ENCODE measurements at places on chromosomes 3 and 15.

DNA sequence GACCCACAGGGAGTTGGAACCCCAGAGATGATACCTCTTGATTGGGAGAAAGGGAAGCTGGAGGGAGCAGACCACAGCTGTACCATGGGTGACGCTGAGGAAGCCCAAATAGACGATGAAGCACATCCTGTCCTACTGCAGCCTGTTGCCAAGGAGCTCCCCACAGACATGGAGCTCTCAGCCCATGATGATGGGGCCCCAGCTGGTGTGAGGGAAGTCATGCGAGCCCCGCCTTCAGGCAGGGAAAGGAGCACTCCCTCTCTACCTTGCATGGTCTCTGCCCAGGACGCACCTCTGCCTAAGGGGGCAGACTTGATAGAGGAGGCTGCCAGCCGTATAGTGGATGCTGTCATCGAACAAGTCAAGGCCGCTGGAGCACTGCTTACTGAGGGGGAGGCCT is 201.1 kb downstream of the AKAP13 start:
- H3K27me3 ChIP-seq = no peaks in the 10 kb centered on the region
- peak overlapping the region; percentile 89 for H3K4me3 ChIP-seq
- H3K4me1 ChIP-seq = peaks cover 70% of the 10 kb centered on the region
- no peak for DNase-seq
- no peaks in the 10 kb centered on the region for H3K36me3 ChIP-seq

GRCh38 chr3:126752303-126753190 is 48.5 kb downstream of the CHCHD6 start:
- no peaks in the 10 kb centered on the region for H3K27me3 ChIP-seq
- H3K36me3 ChIP-seq = no peaks in the 10 kb centered on the region
- H3K27ac ChIP-seq = no peak overlapping the region
- no peak overlapping the region for H3K4me3 ChIP-seq
- peaks cover 15% of the 10 kb centered on the region for H3K4me1 ChIP-seq

GRCh38 chr3:187369089-187369447 is 883 bp downstream of the RTP4 start:
- no peak for DNase-seq
- peaks cover 19% of the 10 kb centered on the region for H3K36me3 ChIP-seq
- H3K27me3 ChIP-seq = no peaks in the 10 kb centered on the region
- peak overlapping the region; percentile 85 for H3K4me3 ChIP-seq

- H3K27me3 ChIP-seq = no peaks in the 10 kb centered on the region
- DNase-seq = no peak
- H3K27ac ChIP-seq = no peak overlapping the region
- no peaks in the 10 kb centered on the region for H3K4me1 ChIP-seq
- H3K36me3 ChIP-seq = no peaks in the 10 kb centered on the region
Measured at GRCh38 chr3:169460035-169460434, 203.5 kb downstream of the MECOM start.

- no peak overlapping the region for H3K27ac ChIP-seq
- H3K27me3 ChIP-seq = no peaks in the 10 kb centered on the region
- no peaks in the 10 kb centered on the region for H3K4me1 ChIP-seq
- H3K36me3 ChIP-seq = no peaks in the 10 kb centered on the region
Measured at GRCh38 chr15:33963831-33964664, 4.2 kb upstream of the CHRM5 start.

DNA sequence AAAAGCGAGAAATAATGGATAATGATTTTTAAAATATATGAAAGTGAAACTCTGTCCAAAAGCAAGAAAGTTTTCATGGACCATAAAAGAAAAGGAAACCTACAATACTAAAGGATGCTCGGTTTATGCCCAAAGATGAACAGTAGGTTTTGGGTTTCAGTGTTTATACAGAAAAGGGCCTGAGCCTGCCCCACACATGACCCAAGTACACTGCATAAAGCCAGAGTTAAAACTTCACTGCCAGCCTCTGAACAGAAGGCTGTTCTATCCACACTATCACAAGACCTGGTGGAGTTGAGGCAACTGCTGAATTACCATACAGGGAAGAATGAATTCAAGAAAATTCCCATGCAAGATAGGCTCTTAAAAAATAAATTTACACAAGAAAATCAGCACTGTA is 165.2 kb downstream of the MECOM start:
- no peak overlapping the region for H3K4me3 ChIP-seq
- H3K36me3 ChIP-seq = no peaks in the 10 kb centered on the region
- DNase-seq = no peak
- H3K27me3 ChIP-seq = no peaks in the 10 kb centered on the region
- H3K4me1 ChIP-seq = no peaks in the 10 kb centered on the region

DNA sequence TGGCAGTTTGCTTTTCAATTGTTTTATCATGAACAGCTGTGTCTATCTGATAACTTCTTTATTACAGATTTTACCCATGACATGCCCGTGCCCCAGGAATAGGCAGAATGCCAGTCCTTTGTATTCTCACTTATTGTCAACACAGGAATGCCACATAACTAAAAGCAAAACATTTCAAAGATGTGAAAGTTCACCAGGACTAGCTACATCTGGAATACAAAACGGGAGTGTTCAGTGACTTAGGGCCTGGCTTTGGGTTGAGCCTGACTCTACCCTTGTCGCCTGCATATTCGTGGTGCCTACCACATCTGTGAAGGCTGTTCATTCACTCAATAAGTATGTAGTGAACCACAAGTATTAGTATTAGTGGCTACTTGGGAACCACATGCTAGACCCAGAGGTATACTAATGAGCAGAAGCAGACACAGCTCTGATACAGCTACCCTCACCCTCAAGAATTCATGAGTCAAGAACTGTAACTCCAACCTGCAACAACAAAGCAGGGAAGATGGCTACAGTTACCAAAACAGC is 2.9 kb downstream of the TNFSF10 start:
- H3K4me1 ChIP-seq = peaks cover 83% of the 10 kb centered on the region
- peak overlapping the region; percentile 92 for H3K4me3 ChIP-seq
- H3K27ac ChIP-seq = peak overlapping the region; percentile 92
- H3K36me3 ChIP-seq = peaks cover 45% of the 10 kb centered on the region
- DNase-seq = peak; percentile 68

- no peak overlapping the region for H3K4me3 ChIP-seq
- no peak for DNase-seq
- no peak overlapping the region for H3K27ac ChIP-seq
- no peaks in the 10 kb centered on the region for H3K36me3 ChIP-seq
- H3K4me1 ChIP-seq = no peaks in the 10 kb centered on the region
- no peaks in the 10 kb centered on the region for H3K27me3 ChIP-seq
Measured at GRCh38 chr3:82082796-82083195, 321.4 kb upstream of the GBE1 start.

GRCh38 chr3:50331364-50331907 is 3.4 kb upstream of the TUSC2 start:
- no peak for DNase-seq
- H3K4me3 ChIP-seq = no peak overlapping the region
- H3K4me1 ChIP-seq = peaks cover 37% of the 10 kb centered on the region
- H3K27me3 ChIP-seq = no peaks in the 10 kb centered on the region
- no peak overlapping the region for H3K27ac ChIP-seq
- H3K36me3 ChIP-seq = peaks cover 4% of the 10 kb centered on the region

- DNase-seq = no peak
- H3K27ac ChIP-seq = no peak overlapping the region
- H3K36me3 ChIP-seq = no peaks in the 10 kb centered on the region
- H3K4me1 ChIP-seq = no peaks in the 10 kb centered on the region
- H3K4me3 ChIP-seq = no peak overlapping the region
- H3K27me3 ChIP-seq = no peaks in the 10 kb centered on the region
Measured at GRCh38 chr3:180199417-180199995, 162.8 kb upstream of the PEX5L start.

DNA sequence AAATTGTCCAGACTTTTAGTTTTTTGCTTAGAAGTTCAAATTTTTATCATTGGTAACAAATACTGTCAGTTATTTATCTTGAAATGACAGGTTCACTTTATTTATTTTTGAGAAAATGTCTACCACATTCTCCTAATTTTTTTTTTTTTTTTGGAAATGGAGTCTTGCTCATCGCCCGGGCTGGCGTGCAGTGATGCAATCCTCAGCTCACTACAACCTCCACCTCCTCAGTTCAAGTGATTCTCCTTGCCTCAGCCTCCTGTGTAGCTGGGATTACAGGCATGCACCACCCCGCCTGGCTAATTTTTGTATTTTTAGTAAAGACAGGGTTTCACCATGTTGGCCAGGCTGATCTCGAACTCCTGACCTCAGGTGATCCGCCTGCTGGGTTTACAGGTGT is 16.1 kb upstream of the EBLN2 start:
- peaks cover 4% of the 10 kb centered on the region for H3K36me3 ChIP-seq
- no peaks in the 10 kb centered on the region for H3K27me3 ChIP-seq
- no peak overlapping the region for H3K27ac ChIP-seq

GRCh38 chr3:183493296-183494045 is 62.0 kb downstream of the KLHL6 start:
- H3K4me3 ChIP-seq = no peak overlapping the region
- no peak overlapping the region for H3K27ac ChIP-seq
- no peaks in the 10 kb centered on the region for H3K4me1 ChIP-seq
- no peaks in the 10 kb centered on the region for H3K27me3 ChIP-seq

- H3K27ac ChIP-seq = no peak overlapping the region
- H3K27me3 ChIP-seq = no peaks in the 10 kb centered on the region
- H3K4me3 ChIP-seq = no peak overlapping the region
- H3K36me3 ChIP-seq = no peaks in the 10 kb centered on the region
- DNase-seq = no peak
Measured at GRCh38 chr3:110389005-110389404, 682.6 kb upstream of the NECTIN3 start.

DNA sequence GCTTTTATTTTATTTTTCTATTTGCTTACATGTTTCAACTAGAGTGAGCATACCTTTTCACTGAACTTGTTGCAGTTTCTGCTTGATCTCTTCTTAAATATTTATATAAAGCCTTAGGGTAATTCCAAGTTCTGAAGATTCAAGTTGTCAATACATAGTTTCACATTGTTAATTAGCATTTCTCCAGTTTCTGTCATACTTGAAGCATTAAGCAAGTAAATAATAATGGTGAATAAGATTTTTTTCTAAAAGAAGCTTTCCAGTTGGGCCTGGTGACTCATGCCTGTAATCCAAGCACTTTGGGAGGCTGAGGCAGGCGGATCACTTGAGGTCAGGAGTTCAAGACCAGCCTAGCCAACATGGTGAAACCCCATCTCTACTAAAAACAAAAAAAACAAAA is 53.9 kb downstream of the CALML4 start:
- DNase-seq = no peak
- no peak overlapping the region for H3K4me3 ChIP-seq
- H3K36me3 ChIP-seq = peaks cover 14% of the 10 kb centered on the region
- H3K27me3 ChIP-seq = no peaks in the 10 kb centered on the region
- H3K27ac ChIP-seq = no peak overlapping the region

GRCh38 chr3:72187131-72187530 is 402.2 kb upstream of the PROK2 start:
- H3K36me3 ChIP-seq = no peaks in the 10 kb centered on the region
- no peaks in the 10 kb centered on the region for H3K4me1 ChIP-seq
- no peak overlapping the region for H3K27ac ChIP-seq
- peaks cover 12% of the 10 kb centered on the region for H3K27me3 ChIP-seq
- no peak for DNase-seq

GRCh38 chr3:142963516-142964448 is at the start of gene PAQR9:
TSS of gene PAQR9 (minus strand) at chr3:142963674. CDS start at chr3:142963336, 338 bp downstream.
- no peak within 1 kb of the TSS for H3K27ac ChIP-seq
- peaks cover 75% of the 10 kb centered on the region for H3K27me3 ChIP-seq
- H3K4me3 ChIP-seq = peak within 1 kb of the TSS; percentile 82
- H3K36me3 ChIP-seq = peaks cover 6% of the 10 kb centered on the region

DNA sequence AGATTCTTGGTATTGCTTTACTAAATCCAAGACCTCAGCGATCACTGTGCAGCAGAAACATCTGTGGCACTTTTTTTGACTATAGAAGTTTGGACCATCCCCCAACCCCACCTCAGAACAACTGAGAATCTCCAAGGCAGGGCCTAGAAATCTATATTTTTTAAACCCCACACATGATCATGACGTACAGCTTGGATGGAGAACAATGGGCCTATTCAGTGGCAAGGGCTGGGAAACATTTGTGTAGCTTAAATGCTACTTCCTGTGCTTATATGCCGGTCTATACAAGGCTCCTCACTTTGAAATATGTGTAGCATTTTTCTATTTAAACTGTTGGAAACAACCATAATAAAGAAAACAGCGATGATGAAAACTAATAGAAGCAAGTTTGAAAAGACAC is 55.1 kb upstream of the SPRED1 start:
- no peak overlapping the region for H3K27ac ChIP-seq
- H3K27me3 ChIP-seq = peaks cover 42% of the 10 kb centered on the region
- DNase-seq = no peak
- no peak overlapping the region for H3K4me3 ChIP-seq
- H3K4me1 ChIP-seq = no peaks in the 10 kb centered on the region
- peaks cover 4% of the 10 kb centered on the region for H3K36me3 ChIP-seq

- no peaks in the 10 kb centered on the region for H3K36me3 ChIP-seq
- no peaks in the 10 kb centered on the region for H3K27me3 ChIP-seq
- peak overlapping the region; percentile 86 for H3K27ac ChIP-seq
- DNase-seq = peak; percentile 91
- peak overlapping the region; percentile 69 for H3K4me3 ChIP-seq
- H3K4me1 ChIP-seq = peaks cover 50% of the 10 kb centered on the region
Measured at GRCh38 chr3:125141596-125142419, 70.7 kb downstream of the SLC12A8 start.

DNA sequence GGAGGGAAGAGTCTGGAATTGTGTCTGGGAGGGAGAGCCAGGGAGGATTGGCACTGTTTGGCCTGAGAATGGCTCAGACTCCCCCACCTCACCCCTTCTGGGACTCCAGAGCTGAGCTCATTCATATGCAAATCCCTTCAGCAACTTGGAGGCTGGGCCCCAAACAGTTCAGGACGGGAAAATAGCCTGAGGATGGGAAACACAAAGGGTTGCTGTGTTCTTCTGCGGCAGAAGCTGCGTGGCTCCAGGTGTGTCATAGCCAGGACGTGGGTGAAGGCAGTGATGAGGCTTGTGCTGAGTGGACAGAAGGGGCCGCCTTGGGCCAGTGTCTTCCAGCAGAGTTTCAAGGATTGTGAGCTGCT is 16.6 kb downstream of the MASP1 start:
- no peak for DNase-seq
- H3K4me3 ChIP-seq = no peak overlapping the region
- no peak overlapping the region for H3K27ac ChIP-seq
- H3K36me3 ChIP-seq = no peaks in the 10 kb centered on the region
- H3K4me1 ChIP-seq = no peaks in the 10 kb centered on the region

GRCh38 chr3:4460334-4460733 is 6.7 kb downstream of the SUMF1 start:
- H3K4me1 ChIP-seq = peaks cover 7% of the 10 kb centered on the region
- H3K36me3 ChIP-seq = no peaks in the 10 kb centered on the region
- no peak overlapping the region for H3K4me3 ChIP-seq
- no peaks in the 10 kb centered on the region for H3K27me3 ChIP-seq
- H3K27ac ChIP-seq = no peak overlapping the region
- DNase-seq = no peak

DNA sequence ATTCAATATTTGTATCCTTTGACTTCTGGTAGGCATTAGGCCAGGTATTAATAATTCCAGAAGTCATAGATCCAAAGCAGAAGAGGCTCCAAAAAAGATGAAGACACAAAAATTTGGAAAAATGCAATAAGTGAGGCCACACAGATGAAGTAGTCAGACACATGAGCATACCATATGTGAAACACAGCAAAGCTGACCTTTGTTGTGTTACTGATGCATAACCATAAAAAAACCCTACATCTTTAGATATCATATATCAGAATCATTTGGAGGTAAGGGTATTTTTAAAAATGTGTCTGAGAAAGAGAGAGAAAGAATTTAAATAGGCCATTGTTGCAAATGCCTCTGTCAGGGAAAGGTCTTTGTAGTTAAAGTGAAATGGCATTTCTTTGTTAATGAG is 314.9 kb downstream of the SLC9A9 start:
- no peaks in the 10 kb centered on the region for H3K27me3 ChIP-seq
- H3K4me1 ChIP-seq = peaks cover 26% of the 10 kb centered on the region
- no peak overlapping the region for H3K4me3 ChIP-seq
- DNase-seq = no peak
- no peaks in the 10 kb centered on the region for H3K36me3 ChIP-seq

- no peaks in the 10 kb centered on the region for H3K36me3 ChIP-seq
- no peak overlapping the region for H3K27ac ChIP-seq
Measured at GRCh38 chr15:60086681-60087429, 82.7 kb downstream of the FOXB1 start.
